Stimulated activated CD4-positive, alpha-beta T cell treated with anti-CD3 and anti-CD28 coated beads, Interleukin-4, amount 100 ng/mL, for 1 hour (primary cell): ENCODE measurements at places on chromosomes 11 and 22.

DNA sequence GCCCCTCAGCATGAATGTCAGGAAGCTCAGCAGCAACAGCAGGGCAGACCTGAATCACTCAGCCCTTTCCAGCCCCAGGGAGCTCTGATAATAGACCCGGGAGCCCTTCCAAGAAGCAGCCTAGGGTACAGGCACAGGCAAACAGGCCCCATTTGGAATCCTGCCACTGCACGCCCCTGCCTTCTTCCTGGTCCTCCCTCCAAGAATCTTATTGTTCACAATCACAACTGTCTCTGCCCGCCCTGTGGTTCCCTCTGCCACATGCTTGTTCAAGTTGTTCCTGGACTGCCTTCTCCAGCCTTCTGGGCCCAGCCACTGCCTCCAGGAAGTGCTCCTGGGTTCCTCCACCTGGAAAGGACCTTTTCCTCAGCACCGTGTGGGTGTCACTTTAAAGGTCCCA, 54.6 kb downstream of the LRRC32 start:
- no peak for DNase-seq

DNA sequence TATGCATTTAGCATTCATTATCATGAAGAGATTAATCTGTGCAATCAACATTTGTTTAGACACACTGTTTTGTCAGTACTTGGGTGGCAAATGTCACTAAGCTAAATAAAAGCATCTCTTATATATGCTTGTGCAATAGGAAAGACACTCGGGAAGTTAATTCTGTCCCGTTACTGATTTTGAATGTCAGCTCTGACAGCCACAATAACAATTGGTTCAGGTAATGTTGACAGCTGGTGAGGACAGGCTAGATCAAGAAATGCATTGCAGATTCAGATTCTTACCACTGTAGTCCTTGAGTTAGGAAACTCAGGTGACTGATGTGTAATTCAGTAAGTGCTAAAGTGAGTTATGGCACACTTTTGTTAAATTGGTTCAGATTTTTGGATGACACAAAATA, 523.8 kb upstream of the FAT3 start:
- DNase-seq: no peak

- no peak for DNase-seq
Measured at GRCh38 chr22:16957781-16958180, 50.2 kb downstream of the GAB4 start.

DNA sequence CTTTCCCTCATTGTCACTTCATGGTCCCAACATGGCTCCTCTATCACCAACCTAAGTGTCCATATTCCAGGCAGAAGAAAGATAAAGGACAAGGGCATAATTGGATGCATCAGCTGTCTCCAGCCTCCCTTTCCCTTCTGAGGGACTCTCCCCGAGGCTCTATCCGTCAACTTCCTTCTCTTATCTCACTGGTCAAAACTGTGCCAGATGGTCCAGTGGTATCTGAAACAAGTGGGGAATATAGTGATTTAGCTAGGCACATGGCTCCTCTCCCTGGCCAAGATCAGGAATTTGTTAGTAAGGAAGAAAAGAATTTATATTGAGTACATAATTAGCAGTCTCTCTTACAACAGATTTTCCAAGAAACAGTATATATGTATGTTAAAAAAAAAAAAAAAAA, 12.6 kb upstream of the SPON1 start:
- no peak for DNase-seq

GRCh38 chr11:6604081-6604626, 580 bp downstream of the ILK start:
- peak; percentile 45 for DNase-seq

GRCh38 chr11:12587333-12587991, 86.8 kb upstream of the TEAD1 start:
- DNase-seq: no peak
